ENCODE measurements at places on chromosomes 1 and 21.

DNA sequence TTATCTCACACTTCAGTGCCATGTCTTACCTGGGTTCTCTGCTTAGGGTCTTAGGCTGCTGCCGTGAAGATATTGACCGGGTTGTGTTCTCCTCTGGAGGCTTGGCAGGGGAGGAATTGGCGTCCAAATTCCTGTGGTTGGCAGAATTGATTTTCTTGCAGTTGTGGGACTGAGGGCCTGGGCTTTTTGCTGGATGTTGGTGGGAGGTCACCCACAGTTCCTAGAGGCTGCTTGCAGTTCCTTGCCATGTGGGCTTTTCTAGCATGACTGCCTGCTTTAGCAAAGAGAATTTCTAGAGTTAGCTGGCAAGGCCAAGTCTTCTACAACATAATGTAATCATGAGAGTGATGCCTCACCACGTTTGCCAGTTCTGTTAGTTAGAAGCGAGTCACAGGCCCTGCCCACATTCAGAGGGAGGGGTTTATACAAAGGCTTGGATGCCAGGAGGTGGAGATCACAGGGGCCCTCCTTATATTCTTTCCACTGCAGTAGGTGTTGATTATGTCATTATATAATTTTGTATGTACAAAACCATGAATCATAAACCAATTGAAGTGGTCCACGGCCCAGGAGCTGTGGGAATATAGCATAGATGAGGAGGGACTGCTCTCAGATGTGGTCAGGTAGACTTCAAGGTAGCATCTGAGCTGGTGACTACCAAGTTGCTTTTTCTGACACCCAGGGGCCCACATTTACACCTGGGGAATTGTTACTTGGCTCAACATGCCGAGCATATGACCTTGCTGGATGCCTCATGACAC is 6.6 kb downstream of the UBL4B start:
- no peak for DNase-seq

GRCh38 chr1:22327411-22327810 is 124.2 kb upstream of the ZBTB40 start:
- no peak for DNase-seq

DNA sequence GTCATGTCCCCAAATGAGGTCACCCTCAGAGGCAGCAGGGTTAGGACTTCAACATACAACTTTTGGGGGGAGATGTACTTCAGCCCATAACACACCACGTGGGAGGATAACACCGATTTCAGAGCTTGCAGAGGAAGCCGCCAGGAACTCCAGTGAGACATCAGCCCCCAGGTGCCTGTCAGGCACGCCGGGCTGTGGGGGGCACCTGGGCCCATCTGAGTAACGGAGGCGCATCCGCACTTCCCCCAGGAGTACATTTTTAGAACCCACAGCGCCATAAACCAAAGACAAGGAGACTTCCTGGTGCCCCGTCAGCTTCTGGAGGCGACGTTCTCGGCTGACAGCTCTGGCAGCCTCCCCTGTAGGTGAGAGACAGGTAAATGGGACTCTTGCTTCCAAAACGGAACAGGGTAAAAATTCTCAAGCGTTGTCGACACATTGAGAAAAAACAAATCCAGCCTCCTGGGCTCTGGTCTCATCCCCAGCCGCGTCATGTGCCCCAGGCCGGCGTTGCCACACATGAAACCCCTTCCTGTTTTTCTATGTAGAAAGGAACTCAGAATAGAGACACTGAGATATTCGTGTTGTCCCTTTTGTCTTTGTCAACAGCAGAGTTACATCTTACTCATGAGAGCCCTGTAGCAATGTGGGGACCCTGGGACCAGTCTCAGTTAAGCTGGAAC is 93.3 kb downstream of the PDE9A start:
- DNase-seq = peak; percentile 15

DNA sequence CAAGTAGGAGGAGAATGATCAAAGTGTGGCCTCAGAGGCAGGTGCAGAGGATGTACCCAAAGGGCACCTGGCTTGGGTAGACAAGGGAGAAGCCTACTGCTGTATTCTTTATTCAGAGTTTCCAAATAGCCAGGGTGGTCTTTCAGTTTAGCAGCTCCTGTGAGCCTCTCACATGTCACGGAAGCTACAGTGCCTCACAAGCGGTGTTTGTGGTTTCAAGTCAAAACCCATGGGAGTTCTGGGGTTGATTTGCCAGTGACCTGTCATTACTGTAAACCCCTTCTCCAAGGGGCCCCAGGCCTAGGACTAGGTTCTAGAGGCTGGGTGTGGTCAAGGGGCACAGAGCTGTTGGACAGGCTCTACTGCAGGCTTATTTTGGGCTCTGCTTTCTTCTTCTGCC is 10.2 kb upstream of the IL10 start:
- DNase-seq = no peak

DNA sequence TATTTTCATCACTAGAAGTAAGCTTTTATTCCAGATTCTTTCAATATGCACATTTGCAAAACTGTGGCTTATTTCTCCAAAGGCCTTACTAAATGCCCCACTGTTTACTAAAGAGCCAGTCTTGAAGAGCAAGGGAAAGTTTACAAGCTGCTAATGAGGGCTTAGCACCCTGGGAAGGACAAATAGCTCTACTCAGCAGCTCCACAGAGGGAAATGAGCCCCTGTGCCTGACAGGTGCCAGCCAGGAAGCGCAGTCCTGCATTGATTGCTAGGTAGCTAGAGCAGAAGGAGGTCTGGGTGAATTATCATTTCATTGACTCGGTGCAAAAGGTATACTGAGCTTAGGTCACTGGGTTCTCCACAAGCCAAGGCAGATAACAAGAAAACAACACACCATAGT is 307.0 kb downstream of the SETD4 start:
- DNase-seq = no peak

- no peak for DNase-seq
These were observed 785.2 kb upstream of the B3GALT2 start for GRCh38 chr1:193971595-193971994.

DNA sequence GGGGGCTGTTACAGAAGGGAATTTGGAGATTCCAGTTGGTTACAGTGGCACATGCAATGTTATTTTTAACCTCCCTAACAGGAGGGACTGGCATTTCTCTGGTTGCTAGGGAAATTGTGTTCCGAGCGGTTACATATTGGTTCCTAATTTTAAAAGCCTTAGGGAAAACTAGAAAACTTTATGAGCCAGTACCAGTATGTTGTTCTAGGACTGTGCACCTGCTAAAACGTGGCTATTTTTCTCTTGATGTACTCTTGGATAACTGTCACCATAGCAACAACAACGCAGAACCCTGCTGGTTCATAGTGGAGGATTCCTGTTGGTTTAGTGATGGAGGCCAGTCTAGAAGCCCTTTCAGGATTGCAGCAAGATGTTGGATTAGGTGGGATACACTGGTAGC is 68.9 kb upstream of the PGBD5 start:
- no peak for DNase-seq

DNA sequence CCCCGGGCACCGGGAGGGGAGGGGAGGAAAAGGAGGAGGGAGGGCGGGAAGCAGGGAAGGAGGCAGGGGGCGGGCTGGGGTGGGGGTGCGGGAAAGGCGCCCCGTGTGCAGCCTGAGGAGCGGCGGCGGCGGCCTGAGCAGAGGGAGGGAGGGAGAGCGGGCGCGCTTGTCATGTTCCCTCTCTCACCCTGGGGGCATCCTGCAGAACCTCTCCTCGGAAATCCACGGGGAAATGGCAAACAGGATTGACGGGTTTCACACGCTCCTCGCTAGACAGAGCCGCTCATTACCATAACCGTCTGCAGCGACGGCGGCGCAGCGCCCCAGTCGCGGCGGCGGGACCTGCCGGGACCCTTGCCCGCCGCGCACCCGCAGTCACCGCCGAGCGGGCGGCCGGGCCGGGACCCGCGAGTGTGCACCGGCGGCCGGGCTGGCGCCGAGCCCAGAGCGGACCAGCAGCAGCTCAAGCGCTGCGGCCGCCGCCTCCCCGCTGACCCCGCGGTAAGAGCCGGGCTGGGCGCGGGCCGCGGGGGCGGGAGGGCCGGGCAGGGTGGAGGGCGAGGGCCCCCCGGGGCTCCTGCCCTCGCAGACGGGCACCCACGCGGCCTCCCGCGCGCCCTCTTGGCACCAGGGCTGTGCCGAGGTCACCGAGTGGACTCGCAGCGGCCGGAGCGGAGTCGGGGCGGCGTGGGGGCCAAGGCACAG is at the start of gene SERTAD4:
Gene SERTAD4 (plus strand): TSS at position 286 of the 705 bp plus-strand sequence. CDS start 5,165 bp downstream, outside the sequence.
- no peak for DNase-seq

DNA sequence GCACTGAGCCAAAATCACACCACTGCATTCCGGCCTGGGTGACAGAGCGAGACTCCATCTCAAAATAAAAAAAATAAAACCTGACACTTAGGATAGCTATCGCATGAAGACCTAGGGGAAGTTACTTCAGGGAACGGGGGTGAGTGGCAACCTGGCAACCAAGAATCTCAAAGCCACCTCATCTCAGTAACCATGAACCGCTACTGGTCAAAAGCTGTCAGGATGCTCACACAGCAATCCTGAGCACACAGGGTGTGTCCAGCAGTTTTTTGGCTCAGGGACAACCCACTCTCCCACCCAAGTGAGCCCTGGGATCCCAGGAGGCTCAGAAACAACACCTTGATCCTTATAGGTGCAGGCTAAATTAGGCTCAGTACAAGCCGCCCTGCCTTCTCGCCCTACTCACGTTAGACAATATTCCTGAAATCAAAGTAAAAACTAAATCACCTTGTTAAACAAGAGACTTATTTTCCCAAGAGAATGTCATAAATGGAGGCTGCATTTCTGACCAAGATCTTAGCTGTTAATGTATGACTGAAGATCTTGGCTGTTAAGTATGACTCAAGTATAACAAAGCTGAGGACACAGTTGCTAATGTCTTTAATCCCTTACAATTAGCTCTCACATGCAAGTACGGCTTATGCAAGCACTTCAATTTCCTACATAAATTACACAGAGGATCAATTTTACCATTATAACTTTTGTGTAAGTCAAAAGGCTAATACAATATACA is 48.3 kb upstream of the NADK start:
- no peak for DNase-seq

DNA sequence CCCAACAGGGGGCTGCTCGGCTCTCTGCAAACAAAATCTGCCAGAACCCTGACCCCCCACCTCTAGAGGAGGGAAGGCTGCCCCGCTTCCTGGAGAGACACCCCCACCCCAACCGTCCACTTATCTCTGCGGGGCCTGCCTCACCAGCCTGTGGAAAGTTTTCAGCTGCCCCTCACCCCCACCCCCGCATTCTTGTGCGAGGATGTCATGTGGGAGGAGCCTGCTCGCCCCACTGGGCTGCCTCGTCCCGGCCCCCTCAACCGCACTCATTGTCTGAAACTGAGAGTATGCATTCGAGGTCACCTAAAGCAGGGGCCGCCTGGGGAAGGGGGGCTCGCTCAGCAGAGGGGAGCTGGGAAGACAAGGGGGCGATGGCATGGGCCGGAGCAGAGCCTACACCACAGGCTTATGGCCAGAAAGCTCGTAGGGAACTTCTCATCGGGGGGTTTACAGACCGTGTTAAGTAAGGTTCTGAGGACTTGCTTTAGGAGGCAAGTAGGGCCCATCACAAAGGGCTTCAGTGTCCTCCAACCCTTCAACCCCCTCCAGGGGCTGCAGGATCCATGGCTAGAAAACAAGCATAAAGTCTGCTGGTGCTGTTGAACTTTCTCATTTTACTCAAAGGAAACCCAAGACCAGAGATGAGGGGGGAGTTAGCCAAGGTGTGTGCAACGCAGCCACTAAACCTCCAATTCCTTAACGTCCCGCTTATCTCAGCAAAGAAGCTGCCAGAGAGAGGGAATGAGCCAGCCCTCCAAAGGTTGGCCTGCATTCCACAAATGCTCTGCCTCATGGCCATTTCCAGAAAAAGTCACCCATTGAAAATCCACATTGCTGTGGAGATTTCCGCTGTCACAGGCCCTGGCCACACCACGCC is 9.4 kb downstream of the EPHA2 start:
- no peak for DNase-seq

DNA sequence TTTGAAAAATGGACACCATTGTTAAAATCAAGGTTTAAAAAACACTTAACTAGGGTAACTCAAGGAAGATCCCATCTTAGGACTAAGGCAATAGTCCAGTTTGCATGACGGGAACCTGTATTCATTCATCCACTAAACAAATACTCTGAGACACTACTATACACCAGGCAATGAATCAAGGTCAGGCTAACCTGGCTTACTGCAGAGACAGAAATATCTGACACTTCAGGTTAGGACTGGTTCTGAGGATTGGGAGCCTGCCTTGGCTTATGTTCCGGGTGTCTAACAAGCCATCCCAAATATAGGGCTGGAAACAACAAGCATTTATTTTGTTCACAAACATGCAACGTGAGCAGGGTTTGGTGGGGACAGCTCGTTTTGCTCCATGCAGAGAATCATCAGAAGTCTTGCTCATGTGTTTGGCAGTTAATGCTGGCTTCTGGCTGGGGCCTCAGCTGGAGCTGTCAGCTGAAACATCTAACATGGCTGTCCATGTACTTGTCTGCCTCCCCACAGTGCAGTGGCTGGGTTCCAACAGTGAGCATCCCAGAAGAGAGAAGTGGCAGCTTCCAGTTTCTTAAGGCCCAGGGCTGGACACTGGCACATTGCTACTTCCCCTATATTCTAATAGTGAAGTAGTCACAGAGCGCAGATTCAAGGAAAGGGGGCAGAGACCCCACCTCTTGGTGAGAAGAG is 37.0 kb upstream of the CAMK1G start:
- no peak for DNase-seq

- no peak for DNase-seq
These were observed 33.3 kb downstream of the EIF2D start for GRCh38 chr1:206578978-206579374.

- no peak for DNase-seq
These were observed 239.4 kb upstream of the POU3F1 start for GRCh38 chr1:38285807-38286530.

GRCh38 chr1:76105372-76105771 is 30.8 kb downstream of the ST6GALNAC3 start:
- DNase-seq = no peak

DNA sequence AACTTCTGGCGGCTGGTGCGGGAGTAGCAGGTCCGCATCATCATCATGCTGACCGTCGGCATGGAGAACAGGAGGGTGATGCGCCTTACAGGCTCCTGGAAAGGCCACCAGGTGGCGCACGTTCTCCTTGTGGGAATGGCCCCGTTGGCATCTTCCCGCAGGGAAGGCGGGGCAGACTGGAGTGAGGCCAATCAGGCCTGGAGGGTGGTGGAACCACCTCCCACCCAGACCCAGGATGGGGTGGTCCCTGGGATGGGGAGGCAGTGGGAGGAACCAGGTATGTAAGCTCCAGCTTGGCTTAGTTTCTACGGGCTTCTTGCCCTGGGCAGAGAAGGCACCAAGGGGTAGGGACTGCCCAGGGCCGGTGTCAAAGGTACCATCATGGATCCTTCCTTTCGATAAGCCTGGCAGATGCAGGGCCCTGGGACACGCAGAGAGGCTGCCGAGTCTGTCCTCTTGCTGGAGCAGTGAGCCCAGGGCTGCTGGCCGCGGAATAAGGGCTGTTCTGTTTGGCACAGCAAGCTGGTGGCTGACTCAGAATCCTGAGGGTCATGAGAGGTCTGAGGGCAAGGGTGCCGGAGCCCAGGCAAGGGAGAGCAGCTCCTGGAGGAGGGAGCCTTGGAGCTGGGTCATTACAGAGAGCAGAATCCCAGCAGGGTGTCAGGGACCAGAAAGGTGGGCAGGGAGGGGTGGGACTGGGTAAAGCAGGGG is 8.7 kb upstream of the LGR6 start:
- DNase-seq = peak; percentile 28

Measured in stimulated activated CD8-positive, alpha-beta memory T cell treated with anti-CD3 and anti-CD28 coated beads, Interleukin-4, amount 100 ng/mL, for 1 hour (primary cell).